KG1 (cell line): ENCODE measurements at places on chromosomes 1 and 21.

GRCh38 chr1:168892931-168893330 is 163.9 kb upstream of the DPT start:
- no peak for DNase-seq

- DNase-seq = no peak
Measured at GRCh38 chr1:16226490-16227179, 10.3 kb downstream of the CPLANE2 start.

DNA sequence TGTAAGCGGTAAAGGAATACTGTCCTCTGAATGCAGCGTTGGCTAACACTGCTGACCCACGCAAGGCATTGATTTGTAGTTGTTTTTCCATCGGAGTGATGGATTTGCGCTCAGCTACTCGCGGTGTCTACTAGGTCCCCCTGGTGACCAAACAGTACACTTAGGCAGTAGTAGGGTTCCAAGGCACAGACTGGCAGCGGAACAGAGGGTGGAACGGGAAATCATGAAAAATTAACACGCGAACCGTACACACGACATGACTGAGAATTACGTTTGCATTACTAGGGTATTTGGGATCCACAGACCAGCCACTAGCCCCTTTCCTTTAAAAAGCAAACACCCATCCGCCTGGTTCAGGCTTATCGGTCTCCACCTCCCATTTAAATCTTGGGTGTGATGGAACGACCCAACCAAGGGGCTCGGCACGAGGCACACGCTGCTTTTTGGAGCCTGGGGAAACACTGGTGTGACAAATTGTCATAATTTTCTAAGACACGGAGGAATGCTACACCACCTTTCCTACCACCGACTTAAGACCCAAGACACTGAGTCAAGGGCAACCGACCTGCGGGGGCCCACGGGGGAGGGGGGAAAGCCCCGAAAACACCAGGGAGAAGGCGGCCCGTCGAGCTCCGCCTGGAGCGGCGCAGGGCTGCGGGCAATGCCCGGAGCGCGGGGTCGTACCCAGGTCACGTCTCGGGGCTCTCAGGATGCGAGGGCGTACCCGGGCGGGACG is 699 bp downstream of the DIPK1A start:
- DNase-seq = peak; percentile 60

DNA sequence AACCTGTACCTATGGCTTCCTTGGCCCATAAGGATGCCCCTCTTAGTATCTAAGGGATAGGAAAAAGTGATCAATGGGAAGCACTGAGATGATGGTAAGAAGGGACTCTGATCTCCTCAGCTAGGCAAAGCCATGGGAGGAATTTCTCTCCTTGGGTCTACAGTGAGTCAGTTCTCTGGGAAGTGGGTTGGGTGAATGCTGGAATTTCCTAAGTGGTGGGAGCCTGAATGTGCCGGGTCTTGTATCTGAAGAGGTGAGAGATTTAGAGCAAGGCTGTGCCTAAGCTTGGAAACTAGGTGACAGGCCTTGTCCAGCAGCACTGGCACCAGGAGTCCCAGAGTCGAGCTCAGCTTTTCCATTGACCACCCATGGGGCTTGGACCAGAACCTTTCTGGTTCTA is 96.3 kb upstream of the SLC2A1 start:
- no peak for DNase-seq

DNA sequence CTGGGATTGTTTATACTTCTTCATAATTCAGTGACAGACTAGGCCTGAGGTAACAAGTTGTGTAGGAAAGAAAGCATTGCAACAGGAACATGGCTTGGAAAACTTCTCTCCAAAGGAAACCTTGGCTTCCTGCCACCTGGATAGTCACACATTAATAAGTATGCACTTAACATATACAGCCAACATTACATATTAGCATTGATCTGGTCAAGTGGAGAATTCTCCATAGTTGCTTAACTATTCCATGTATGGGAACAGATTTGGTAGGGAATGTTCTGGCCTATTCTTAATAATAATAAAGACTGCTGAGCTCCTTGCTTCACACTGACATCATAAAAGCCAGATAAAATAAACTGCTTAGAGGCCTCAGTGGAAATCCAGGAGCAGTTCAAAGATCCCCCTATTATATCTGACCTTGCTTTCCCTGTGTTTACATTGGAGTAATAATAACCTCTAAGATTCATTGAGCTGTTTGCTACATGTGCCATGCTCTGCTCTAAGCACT is 27.2 kb upstream of the NFIA start:
- DNase-seq = no peak

GRCh38 chr1:190129366-190129765 is 348.3 kb downstream of the BRINP3 start:
- no peak for DNase-seq

- DNase-seq = no peak
Measured at GRCh38 chr1:76492752-76493430, 374.4 kb upstream of the ST6GALNAC5 start.

DNA sequence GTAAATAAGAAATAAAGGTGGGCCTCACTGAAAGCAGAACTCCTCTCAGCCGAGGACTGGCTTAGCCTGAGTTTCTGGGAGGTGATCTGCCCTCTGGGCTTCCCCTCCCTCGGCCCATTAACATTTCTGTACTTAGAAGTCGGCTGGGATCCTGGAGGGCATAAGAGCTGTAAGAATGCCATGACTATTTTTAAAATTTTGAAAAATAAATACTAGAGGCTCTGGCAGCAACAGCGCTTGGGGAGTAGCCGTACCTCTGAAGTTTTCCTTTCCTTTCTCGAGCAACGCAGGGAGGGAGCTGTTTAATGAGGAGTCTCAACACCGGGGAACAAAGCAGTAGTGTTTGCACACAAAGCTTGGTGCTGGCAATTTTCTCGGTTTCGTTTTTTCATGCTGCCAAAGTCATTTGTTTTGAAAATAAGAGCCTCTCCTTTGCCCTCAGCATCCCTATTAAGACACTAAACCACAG is 498.7 kb downstream of the SMYD3 start:
- no peak for DNase-seq

- DNase-seq = no peak
Measured at GRCh38 chr1:17251246-17251645, 2.3 kb downstream of the PADI3 start.

- peak; percentile 49 for DNase-seq
Measured at GRCh38 chr1:145977486-145978470, 13.3 kb downstream of the POLR3GL start.

DNA sequence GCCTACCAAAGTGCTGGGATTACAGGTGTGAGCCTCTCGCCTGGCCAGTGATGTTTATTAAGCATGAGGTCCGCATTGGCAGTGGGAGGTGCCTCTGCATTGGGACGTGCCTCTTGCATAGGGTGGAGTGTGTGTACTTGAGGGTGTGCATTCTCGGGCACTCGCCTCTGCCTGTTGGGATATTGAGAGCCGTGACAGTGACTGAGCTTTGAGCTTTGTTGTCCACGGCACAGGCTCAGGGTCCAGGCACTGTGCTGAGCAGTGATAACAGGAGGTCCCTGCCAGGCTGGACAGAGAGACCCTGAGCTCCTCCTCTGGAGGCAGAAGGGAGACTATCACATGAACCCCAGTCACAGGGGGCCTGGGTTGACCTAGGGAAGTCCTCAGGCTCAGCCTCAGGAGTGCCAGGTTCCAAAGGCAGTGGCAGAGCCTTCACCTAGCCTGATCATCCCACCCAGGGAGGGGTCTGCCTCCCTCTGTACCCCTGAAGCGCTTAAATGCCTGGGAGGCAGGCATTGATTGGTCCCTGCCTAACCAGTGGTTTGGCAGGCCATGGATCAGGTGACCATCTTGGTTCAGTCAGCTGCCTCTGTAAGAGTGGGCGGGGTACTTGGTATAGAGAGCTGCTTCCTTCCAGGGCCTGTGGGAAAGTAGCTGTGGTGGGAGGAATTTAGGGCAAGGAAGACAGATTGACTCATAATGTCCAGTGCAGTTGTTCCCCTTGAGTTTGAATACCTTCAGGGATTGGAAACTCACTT is 213.8 kb upstream of the TMEM51 start:
- no peak for DNase-seq

- no peak for DNase-seq
Measured at GRCh38 chr1:220124542-220124941, 30.6 kb downstream of the IARS2 start.

DNA sequence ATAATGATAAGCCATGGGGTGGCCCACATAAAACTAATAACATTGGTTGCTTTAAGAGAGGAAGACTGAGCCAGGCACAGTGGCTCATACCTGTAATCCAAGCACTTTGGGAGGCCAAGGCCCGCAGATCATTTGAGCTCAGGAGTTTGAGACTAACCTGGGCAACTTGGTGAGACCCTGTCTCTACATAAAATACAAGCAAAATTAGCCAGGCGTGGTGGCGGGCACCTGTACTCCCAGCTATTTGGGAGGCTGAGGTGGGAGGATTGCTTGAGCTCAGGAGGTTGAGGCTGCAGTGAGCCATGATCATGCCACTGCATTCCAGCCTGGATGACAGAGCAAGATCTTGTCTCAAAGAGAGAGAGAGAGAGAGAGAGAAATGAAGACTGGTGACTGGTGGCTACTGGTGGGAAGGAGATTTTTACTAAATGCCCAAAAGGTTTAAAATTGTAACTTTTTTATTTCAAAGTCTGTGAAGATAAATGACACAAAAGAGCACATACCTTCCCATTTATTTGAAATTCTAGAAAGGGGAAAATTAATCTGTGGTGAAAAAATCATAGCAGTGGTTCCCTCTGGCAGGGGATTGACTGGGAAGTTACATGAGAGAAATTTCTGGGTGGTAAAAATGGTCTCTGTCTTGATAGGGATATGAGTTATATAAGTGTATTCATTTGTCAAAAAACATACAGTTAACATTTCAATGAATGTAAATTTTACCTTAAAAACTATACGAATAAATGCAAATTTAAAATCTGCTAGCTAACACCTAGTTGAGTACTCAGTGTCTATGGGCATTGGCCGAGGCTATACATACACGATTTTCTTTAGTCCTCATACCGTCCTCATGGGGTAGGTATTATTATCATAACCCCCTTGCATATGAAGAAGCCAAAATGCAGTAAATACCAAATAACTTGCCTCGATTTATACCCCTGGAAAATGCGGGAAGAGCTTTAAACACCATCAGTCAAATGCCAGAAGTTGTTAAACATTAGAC is 2.2 kb upstream of the NBPF1 start:
- DNase-seq = no peak

DNA sequence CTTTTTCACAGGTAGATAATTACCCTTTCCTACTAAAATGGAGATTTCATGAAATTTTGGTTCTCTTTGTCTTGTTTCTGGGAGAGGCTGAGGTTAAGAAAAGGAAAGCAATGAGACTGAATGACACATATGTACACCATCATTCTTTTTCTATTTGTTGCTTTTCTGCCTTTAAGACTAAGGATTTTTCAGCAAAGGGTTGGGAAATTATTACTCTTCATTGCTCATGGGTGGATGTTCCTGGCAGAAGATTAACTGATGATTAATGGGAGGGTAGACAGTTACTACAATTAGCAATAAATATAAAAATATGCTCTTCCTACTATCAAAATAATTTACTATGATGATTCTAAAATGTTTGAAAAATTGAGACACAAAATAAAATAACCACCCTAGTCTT is 316.5 kb upstream of the USP24 start:
- no peak for DNase-seq

DNA sequence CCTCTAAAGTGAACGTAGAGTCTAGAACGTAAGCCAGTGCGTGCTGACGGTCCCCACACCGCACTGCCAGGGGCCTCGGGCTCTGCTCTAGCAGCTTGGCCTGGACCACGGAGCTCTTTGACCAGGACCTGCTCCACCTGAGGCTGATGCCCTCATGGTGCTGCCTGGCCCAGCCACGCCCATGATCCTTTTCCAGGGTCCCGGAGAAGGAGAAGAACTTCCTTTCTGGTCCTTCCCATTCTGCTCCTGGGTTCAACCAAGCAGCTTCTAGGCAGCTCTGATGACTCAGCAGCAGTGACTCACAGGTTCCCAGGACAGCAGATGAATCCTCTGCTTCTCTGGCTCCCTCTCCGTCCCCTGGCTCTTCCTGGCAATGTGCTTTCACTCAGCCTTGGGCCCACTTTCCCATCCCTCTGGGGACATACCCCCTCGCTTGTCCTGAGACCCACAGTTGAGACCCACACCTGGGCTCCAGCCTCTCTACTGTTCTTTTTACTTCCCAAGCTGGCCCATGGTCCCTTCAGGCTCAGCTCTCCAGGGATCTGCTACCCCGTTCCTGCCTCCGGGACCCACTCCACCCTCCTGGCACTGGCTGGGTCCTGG is 246.3 kb upstream of the RAB4A start:
- DNase-seq = no peak

GRCh38 chr1:101025283-101025656 is 314 bp downstream of the DPH5 start:
- DNase-seq = no peak

GRCh38 chr1:17717594-17718535 is 37.3 kb upstream of the ACTL8 start:
- DNase-seq = no peak

DNA sequence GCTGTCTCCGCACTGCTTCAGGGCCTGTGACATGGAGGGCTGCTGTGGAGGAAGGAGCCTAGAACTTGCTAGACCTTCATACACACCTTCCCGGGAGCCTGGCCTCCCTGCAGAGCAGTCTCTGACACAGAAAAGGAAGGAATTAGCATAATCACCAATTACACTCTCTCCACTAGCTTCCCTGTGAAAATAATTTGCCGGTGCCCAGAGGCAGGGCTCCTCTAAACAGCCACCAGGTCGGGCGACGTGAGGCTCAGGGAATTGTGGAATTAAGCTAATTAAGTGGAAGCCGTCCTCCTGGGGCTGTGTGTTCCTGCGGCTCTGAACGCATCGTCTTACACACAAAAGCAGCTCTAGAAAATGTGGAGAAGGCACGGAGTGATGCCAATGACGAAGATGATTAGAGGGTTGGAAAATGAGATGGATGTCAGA is 82.6 kb downstream of the NENF start:
- DNase-seq = no peak

DNA sequence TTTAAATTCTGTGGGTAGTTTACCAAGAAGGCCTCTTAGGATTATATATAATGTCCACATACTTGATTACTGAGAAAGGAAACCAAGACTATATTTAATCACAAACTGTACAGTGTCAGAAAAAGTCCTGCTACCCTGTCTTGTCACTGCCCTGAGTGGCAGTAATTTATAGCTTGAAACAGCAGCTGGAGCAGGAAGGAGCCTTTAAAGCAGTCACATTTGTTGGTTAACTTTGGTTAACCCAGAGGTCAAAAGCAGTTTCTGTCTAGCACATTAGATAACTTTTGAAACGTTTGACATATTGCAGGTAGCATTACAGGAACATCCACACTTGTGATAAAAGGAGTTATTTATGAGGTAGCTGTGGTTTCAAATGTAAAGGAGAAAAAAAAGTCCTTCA is 161.7 kb downstream of the ROR1 start:
- peak; percentile 9 for DNase-seq

DNA sequence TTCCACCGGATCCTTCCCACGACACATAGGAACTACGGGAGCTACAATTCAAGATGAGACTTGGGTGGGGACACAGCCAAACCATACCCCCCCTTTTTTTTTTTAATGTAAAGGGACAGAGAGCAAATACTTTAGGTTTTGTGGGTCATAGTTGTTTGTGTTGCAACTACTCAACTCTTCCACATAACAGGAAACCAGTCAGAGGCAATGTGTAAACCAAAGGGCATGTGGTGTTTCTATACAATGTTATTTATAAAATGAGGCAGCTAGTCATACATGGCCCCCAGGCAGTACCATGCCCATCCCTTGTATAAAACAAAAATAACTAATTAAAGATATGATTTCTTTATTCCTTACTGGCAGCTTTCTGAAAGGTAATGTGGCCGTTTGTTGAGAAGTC is 845.4 kb upstream of the ADAMTS5 start:
- DNase-seq = no peak
